ENCODE measurements at places on chromosomes 16 and 17.

DNA sequence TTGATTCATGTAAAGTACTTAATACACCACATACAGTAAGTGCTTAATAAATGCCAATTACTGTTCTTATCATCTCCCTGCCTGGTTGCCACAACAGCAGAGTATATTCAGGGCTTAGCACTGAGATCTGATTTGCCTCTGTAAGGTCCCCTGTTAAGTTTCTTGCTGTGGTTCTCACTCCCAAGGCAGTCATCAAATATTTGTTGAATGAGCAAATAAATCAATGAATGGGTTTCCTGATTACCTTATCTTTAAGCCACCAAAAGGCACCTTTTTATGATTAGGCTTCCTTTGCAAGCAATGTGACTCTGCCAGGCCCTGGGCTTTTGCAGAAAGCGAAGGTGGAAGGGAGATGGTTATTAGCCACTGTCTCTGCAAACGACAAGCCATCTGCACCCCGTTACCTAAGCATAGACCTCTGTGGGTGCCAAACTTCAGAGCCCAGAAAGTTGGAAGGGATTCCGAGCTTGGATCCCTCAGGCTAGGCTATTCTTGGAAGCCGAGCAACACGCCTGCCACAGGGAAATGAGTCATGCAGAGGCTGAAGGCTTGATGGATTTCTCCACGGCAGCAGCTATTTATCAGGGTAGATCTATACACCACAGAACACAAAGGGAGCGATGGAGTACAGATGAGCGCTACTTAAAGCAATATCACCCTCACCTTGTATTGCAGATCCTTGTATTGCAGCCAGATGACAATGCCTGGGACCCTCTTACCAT, 102.0 kb downstream of the GRIN2A start:
- DNase-seq = peak; percentile 15

GRCh38 chr17:68599552-68600066, 1.6 kb downstream of the FAM20A start:
- no peak for DNase-seq

- DNase-seq = no peak
These were observed 59.6 kb downstream of the YPEL2 start for GRCh38 chr17:59391021-59391420.

GRCh38 chr17:47013341-47013740, 34.3 kb upstream of the RPRML start:
- no peak for DNase-seq

DNA sequence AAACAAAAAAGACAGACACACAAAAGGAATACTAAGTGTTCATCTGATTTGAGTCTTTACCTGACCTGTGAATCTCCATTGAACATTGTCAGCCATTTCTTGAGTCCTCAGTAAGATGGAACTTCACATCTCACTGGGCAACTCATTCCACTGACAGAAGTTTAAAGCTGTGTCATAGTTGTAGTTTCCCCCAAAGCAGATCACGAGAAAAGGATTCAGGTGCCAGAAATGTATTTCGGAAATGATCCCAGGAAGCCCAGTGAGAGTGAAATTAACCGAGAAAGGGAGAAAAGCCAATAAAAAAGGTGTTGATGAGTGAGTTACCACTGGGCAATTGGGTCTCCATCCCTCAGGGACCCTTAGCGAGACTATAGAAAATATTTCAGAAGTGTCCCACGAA, 6.5 kb downstream of the CHD9 start:
- no peak for DNase-seq

- no peak for DNase-seq
These were observed 818 bp upstream of the CBX8 start for GRCh38 chr17:79797492-79798298.

Measured in HCT116 (cell line).